ENCODE measurements at places on chromosomes 12 and 14.

- DNase-seq = peak; percentile 96
Measured at GRCh38 chr12:90253674-90254181, 545.1 kb upstream of the ATP2B1 start.

- DNase-seq = no peak
Measured at GRCh38 chr12:124415064-124415463, 120.2 kb downstream of the RFLNA start.

DNA sequence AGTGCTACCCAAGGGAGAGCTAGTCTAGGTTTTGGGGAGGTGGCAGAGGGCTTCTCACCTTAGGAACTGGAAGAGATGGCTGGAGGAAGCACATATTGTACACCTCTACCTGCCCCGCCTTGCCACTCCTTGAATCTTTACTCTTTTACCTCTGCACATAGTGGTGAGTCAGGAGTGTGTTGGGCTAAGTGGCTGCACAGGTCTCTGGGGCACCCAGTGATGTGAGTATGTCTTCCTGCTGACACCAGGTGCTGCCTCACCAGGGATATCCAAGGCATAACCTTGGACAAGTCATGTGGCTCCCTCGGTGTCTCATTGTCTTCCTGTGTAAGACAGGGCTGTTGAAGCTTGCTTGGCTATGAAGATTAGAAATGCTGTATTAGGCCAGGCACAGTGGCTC, 19.8 kb upstream of the CABP1 start:
- no peak for DNase-seq

- peak; percentile 66 for DNase-seq
Measured at GRCh38 chr14:105168979-105169507, 467 bp upstream of the JAG2 start.

GRCh38 chr12:109393437-109394345, 46.0 kb downstream of the MYO1H start:
- DNase-seq = peak; percentile 60

DNA sequence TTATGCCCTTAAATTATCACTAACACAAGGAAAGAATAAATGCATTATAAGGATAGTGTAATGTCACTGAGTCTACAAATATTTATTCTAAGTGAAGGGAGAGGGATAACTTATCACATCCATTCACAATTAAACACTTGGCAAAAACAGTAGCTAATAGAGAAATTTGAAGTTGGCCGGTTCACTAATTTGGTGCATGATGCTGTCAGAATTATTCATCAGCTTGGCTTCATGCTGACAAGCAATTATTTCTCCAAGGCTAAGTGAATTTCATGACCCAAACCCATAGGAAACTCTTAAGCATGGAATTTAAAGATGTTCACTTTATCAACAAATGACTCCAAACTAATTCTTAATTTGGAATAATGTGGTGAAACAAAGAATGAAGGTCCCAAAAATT, 25.0 kb upstream of the NR1H4 start:
- DNase-seq = no peak

DNA sequence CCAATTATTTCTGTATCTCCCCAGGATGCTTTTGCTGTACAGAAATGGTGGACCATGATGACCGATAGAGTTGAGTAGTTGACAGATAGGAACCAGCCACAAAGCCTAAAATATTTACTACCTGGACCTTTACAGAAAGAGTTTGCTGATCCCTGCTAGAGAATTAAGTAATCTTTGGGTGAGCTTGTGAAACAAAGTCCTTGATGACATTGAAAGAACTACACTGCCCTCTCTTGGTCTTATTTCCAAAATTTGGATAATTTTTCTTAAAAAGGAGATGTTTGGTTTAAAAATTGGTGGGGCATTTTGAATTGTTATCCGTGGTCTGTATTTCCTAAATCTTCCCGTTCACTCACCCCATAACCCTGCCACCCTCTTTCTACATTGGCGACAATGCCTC, 13.7 kb upstream of the TCTN1 start:
- DNase-seq = peak; percentile 70

DNA sequence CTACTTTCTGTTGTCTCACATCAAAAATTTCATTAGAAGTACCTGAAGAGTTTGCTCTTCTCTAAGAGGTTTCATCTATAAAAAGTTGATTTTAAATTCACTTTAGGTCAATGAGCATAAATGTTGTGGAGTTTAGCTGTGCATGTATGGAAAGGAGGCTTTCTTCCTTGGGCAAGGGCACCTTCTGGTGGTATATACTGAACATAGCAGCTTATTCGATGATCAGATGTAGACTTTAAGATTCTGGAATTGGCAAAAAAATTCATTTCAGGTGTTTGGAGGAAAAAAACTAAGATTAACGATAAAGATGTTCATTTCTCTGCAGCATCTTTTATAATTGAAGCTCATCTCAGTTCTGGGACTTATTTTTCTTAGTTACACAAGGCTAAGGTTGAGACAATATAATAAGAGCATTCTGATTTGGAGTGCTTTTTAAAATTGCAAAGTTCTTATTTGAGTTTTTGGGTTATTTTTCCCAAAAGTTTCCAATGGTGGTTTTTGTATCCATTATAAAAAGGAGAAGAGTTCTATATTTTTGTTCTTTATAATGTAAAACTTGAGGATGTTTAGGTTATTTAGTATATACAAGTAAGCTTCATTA, 46.8 kb downstream of the TMEM117 start:
- DNase-seq = peak; percentile 63

- DNase-seq = no peak
Measured at GRCh38 chr14:90450667-90451066, 53.8 kb downstream of the CALM1 start.

DNA sequence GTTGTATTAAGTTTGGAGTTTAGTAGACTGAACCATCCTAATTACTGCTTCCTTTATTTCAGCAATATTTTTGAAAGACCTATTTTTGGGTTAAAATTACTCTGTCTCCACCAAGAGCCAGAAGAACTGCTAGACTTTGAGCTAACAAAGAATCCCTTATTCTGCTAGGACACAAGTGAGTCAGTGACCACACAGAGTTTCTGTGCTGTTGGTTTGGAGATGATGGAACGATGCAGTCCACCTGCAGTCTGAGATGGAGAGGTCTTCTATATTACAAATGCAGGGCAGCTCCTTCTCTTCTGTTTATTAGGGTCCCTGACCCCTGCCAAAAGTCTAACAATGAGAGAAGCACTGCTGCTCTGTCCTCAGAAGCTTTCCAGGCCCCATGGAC, 6.7 kb upstream of the STXBP6 start:
- DNase-seq = no peak

- DNase-seq = no peak
Measured at GRCh38 chr12:126627596-126627995, 1562.4 kb downstream of the AACS start.

DNA sequence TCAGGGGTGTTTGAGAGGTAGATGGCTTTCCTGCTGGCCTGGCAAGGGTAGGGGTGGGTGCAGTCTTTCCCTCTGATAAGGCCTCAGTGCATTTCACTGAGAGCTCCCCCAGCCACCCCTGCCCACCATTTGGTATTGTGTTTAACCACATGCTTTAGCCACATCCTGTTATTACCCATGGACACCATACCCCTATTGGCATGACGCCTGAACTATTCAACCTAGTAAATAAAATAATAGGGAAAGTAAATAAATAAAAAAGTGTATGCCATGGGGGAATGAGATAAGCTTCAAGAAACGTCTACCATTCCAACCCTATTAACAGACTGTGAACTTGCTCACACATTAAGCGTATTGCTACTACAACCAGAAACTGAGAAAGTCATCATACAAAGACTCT, 7.6 kb upstream of the LGR5 start:
- DNase-seq = no peak

DNA sequence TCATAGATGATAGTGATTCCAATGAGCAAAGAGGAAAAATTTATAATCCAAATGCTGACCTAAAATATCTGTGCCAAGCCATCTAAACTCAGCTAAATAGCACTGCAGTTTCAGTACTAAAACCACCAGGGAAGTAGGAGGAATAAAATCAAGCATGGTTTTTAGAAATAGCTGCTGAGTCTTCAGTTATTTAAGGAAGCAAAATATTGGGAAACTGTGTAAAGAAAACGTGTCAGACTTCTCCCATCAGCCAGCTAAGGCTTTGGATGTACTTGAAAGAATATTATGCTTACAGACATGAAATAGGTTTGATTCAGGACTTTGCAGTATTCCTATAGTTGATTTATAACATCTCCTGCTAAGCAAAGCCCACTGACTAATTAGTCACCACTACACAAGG, 24.7 kb downstream of the CLEC2D start:
- no peak for DNase-seq

DNA sequence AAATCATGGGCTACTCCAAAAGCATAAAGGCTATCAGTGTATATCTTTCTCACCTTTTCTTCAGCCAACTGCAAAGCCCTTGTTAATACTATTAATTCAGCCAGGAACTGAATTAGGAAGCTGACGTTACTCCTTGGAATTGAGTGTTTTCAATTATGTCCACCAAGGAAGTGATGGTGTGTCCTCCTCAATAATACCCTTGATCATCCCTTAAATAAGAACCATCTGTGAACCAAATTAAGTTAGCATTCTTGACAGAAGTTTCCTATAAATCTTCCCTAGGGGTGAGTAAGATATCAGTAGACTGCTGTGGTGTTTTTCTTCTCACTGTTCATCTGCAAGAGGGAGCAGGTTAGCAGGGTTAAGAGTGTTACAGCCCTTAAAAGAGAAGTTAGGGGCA, 252.3 kb upstream of the AVPR1A start:
- no peak for DNase-seq

- no peak for DNase-seq
Measured at GRCh38 chr14:21915826-21916225, 242.2 kb upstream of the OR4E1 start.

DNA sequence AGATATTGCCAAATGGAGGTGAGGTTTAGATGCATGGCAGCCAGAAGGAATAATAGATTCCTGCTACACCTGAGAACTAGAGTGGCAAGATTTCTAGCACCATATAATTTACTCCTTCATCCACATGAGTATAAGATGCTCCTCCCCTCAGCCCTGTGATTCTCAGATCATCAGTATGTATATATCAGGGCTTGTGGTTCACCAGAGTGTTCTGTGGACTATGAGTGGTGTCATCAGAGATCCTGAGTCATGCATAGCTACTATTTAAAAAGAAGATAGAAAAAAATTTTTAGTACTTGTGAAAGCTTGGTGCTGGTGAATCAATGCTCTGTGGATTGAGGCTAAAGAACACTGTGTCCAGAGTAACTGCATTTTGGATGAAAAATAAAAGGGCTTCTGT, 285.9 kb downstream of the BMP4 start:
- no peak for DNase-seq

DNA sequence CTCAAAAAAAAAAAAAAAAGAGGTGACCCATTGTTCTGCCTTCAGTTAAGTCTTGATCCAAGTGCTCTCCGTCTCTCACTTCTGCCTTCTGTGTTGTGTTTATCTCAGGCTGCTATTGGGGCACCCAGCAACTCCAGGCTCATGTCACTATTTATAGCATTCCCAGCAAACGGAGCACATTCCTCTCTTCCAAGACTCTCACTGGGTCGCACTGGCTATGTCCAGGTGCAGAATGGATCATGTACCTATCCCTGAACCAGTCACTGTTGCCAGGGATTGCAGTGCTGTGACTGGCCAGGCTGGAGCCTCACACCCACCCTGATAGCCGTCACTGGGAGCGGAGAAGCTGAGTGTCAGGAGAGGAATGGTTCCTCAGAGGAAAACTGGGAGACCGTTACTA, 31.2 kb downstream of the RHOF start:
- no peak for DNase-seq

DNA sequence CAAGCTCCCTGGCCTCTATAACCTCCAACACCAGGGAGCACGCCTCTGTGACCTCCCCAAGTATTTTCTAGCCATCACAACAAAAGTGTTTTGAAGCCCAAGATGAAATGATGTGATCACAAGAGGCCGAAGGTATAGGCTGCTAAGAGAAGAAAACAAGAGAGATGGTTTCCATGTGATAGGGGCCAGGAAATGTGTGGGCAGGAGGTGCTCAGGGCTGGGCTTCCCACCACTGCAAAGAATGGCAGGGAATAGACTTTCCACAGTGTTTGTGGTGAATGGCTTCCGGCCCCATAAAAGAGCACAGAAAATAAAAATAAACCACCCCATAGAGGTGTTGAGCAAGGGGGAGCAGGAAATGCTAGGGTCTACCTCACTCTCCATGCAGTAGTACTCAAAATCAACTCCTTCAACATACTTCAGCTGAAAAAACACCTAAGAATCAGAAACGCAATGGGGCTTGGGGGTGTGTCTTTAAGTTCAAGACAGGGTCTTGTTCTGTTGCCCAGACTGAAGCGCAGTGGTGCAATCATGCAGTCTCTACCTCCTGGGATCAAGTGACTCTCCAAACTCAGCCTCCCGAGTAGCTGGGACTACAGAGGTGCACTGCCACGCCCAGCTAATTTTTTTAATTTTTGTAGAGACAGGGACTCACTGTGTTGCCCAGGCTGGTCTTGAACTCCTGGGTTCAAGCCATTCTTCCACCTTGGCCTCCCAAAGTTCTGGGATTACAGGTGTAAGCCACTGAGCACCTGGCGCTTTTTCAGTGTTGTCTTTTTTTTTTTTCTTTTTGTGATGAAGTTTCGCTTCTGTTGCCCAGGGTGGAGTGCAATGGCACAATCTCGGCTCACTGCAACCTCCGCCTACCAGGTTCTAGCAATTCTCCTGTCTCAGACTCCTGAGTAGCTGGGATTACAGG, 27.1 kb downstream of the DAD1 start:
- peak; percentile 95 for DNase-seq

DNA sequence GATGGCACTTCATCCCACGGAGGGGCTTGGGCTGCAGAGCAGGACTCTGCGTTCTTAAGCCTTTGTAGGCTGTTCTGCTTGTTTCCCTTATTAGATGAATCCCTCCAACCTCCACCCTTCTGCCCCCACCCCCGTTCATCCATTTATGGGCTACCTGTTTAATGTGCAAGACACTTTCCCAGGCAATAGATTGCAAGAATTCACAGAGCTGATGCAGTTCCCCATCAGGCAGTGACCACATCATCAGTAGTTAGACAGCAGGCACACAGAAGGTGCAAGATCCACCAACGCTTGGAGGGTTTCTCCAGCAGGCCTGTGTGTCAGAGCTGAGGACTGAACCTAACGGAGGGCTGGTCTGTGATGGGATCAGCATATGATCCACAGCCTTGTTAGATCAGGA, 1.2 kb upstream of the C1R start:
- no peak for DNase-seq

DNA sequence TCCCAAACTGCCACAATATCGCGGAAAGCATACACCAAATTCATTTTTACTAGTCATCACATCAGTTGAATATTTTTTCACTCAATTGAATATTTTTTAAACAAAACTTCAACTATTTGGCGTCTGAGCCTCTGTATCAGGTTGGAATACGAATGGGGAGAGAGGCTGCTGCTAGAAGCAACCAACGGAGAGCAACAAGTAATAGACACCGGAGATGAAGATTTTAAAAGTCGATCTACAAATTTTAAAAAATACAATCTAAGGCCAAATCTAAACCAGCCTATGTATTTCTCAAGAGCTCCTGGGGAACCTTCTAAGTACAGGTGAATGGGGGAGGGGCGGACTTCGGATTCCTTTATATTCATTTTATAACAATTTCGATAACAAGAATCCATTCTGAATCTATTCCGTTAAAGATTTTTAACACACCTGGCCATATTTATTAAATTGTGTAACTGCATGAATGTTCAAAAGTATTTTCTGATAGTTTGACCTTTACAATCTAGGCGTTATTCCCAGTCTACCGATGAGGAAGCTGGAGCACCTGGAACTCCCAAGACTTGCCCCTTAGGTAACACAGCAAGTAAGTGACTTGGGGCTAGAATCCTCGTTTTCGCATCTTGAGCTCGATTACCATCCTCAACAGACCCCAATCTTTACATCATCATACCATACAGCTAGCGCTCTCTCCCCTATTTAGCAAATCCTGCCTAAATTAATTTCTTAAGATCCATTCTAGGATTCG, 1.2 kb downstream of the GNPNAT1 start:
- peak; percentile 11 for DNase-seq

Data from KBM-7 (cell line).